ENCODE measurements at places on chromosomes 7 and 10. TPM values are rescaled to one million over a fixed set of nuclear protein-coding genes. Genes with fewer than 3 reads are reported as not detected.

C7orf57 gene
- total RNA-seq: 0.56 TPM

HOXA7 gene
- not detected for total RNA-seq

TAC1 gene
- 3.0 TPM for total RNA-seq

FAM20C gene
- 0.12 TPM for total RNA-seq

ELAPOR2 gene
- total RNA-seq: 9.3 TPM

NKX6-2 gene
- total RNA-seq: not detected

FOXK1 gene
- total RNA-seq: 38.6 TPM

UFSP1 gene
- 0.34 TPM for total RNA-seq

CPVL gene
- total RNA-seq: 0.51 TPM

APBB1IP gene
- 44.1 TPM for total RNA-seq

GRCh38 chr7:27166531-27167505 lies 1.5 kb upstream of the HOXA9 start:
- H3K36me3 ChIP-seq: no peaks in the 10 kb centered on the region
- peaks cover 33% of the 10 kb centered on the region for H3K4me1 ChIP-seq
- peak overlapping the region; percentile 16 for H3K4me3 ChIP-seq
- H3K27ac ChIP-seq: peak overlapping the region; percentile 41

- H3K27ac ChIP-seq: no peak overlapping the region
- no peak overlapping the region for H3K4me3 ChIP-seq
- no peak for DNase-seq
- peaks cover 18% of the 10 kb centered on the region for H3K36me3 ChIP-seq
These were observed 37.6 kb downstream of the AKR1C4 start for GRCh38 chr10:5234106-5234860.

DNA sequence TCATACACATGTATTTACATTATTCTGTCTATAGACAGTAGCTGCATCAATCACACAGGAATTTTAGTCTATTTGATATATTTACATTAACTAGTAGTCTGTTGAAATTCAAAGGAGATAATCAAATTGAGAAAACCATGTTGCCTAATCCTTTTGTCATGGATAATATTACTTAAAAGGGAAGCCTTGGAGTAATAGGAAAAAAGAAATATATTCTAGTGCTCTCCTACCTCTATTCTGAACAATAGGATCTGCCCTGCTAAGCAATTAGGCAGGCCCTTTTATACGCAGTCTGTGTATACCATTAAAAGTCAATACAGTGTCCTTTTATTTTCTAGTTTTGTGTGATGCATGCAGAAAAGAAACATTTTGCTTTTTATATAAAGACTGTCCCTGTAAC lies 24.5 kb downstream of the UMAD1 start:
- H3K4me1 ChIP-seq: peaks cover 24% of the 10 kb centered on the region
- H3K27ac ChIP-seq: no peak overlapping the region
- H3K36me3 ChIP-seq: peaks cover 13% of the 10 kb centered on the region
- no peak overlapping the region for H3K4me3 ChIP-seq
- no peaks in the 10 kb centered on the region for H3K27me3 ChIP-seq

DNA sequence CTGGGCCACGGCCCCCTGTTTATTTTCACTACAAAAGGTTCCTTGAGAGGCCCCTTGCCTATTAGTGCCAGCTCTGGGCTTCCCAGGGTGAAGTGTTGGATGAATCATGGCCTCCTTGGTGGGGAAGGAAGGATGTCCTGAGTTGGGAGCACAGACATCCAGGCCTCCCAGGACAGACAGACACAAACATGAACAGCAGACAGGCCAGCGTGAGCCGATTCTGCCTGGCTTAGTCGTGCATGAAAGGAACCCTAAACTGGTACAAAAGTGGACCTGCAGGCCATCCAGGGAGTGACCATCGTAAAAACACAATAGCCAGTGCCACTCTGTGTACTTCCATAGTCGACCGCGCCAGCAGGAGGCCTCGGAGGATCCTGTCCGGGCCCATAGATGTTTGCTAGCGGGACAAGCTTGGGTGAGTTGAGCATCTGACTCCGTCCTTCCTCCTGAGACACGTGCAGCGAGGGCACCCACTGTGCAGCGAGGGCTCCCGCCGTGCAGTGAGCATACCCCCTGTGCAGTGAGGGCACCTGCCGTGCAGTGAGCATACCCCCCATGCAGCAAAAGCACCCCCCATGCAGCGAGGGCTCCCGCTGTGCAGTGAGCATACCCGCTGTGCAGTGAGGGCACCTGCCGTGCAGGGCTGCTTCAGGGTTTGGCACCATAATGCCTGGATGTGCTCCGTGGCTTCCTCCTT lies 51.3 kb upstream of the PRKAR1B start:
- H3K27ac ChIP-seq: no peak overlapping the region
- no peaks in the 10 kb centered on the region for H3K4me1 ChIP-seq
- DNase-seq: no peak
- no peaks in the 10 kb centered on the region for H3K27me3 ChIP-seq
- H3K36me3 ChIP-seq: peaks cover 6% of the 10 kb centered on the region
- H3K4me3 ChIP-seq: no peak overlapping the region

DNA sequence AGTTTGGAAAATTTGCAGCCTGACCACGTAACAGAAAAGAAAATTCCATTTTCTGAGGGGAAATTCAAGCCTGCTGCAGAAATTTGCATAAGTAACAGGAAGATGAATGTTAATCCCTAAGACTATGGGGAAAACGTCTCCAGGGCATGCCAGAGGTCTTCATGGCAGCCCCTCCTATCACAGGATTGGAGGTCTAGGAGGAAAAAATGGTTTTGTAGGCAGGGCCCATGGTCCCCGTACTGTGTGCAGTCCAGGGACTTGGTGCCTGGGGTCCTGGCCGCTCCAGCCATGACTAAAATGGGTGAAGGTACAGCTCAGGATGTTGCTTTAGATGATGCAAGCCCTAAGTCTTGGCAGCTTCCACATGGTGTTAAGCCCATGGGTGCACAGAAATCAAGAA lies 437.3 kb upstream of the SEMA3A start:
- no peaks in the 10 kb centered on the region for H3K36me3 ChIP-seq
- no peaks in the 10 kb centered on the region for H3K27me3 ChIP-seq
- no peak for DNase-seq
- no peak overlapping the region for H3K4me3 ChIP-seq

DNA sequence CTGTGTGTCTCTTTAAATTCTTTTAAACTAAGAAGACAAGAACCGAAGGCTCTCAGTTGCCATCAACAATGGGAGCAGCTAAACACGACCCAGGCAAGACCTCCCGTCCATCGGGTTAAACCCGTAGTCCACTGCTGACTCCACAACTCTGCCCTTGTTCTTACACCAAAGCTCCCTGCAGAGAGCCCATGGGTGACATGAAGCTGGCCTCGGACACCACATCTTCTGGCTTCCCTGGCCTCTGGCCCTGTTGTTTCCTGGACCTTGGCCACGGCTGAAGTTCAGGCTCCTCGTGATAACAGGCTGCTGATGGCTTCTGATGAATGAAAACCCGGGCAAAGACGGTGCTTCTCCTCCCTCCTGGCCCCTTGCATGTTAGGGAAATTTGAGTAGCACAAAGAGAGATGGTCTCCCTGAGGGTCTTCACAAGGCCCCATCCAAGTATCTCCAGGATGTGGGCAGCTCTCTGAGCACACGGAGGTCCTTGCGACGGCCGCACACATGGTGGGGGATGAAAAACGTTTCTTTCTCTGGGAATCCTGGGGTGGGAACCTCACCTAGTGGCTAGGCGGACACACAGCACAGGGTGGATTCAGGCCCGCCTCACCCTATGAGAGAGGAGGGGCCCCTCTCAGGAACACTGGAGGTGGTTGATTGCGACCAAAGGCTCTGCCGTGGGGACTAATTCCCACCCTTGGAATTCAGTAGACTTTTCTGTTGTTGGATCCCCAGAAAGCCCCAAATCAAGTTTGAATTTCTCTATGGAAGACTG lies 271.1 kb downstream of the ADARB2 start:
- H3K36me3 ChIP-seq: no peaks in the 10 kb centered on the region
- no peaks in the 10 kb centered on the region for H3K4me1 ChIP-seq
- DNase-seq: no peak
- peaks cover 13% of the 10 kb centered on the region for H3K27me3 ChIP-seq
- no peak overlapping the region for H3K4me3 ChIP-seq

DNA sequence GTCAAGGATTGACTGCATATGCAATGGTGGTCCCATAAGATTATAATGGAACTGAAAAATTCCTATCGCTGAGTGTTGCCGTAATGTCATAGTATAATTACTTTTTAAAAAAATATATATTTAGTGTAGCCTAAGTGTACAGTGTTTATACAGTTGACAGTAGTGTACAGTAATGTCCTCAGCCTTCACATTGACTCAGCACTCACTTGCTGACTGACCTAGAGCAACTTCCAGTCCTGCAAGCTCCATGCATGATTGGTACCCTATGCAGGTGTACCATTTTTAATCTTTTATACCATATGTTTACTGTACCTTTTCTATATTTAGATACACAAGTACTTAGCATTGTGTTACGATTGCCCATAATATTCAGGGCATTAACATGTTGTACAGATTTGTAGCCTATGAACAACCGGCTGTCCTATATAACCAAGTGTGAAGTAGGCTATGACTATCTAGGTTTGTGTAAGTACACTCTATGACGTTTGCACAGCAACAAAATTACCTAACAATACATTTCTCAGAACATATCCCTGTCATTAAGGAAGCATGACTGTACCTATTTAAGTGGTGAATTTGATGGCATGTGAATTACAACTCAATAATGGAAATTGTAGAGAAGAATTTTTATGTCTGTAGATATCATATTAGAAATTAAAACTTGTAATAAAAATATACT lies 40.9 kb downstream of the CCNY start:
- H3K36me3 ChIP-seq: no peaks in the 10 kb centered on the region
- DNase-seq: no peak
- peak overlapping the region; percentile 11 for H3K4me3 ChIP-seq
- no peaks in the 10 kb centered on the region for H3K27me3 ChIP-seq

DNA sequence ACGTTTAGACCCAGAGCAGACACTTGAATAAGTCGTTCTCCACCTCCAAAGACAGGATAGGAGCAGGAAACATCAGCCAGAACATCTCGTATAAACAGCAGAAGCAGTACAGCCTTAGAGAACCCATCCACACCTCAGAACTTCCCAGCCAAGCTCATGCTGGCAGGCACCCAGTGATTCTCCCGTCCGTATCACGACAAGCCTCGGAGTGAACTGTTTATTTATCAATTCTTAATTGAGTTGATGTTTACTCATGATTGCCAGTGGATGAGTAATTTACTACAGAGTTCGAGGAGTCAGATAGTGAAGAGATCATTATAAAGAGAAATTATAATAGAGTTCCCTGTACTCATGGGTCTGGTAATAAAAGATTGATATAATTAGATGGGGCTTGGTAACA lies 811.5 kb downstream of the LRMDA start:
- H3K27ac ChIP-seq: no peak overlapping the region
- H3K27me3 ChIP-seq: no peaks in the 10 kb centered on the region
- H3K36me3 ChIP-seq: no peaks in the 10 kb centered on the region
- H3K4me3 ChIP-seq: no peak overlapping the region
- no peaks in the 10 kb centered on the region for H3K4me1 ChIP-seq
- DNase-seq: no peak

DNA sequence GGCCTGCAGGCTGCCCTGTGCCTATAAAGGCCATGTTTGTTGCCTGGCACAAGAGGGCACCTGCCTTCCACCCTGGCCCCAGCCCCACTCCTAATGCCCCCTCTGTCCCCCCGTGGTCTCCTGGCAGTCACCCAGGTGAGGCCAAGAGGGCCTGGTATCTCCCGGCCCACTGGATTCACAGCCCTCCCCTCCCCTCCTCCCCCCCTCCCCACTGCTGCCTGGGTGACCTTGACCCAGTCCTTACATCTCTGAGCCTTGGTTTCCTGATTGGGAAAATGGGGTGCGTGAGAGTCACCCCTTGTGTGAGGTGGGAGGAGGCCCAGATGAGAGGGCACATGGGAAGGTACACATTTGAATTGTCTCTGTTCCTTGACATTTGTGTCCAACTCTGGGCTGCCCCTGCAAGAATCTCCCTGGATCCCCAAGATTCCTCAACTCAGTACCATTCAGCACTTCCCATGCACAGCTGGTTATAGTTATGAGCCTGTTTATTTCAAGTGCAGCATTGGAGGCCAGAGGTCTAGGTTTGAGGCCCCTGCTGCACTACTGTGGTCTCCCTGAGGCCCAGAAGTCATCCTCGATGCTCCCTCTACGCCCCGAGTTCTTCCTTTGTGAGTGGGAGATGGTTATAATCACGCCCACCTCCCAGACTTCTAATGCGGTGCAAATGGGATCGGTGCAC lies 58.9 kb downstream of the TMEM270 start:
- H3K27me3 ChIP-seq: no peaks in the 10 kb centered on the region
- H3K4me3 ChIP-seq: no peak overlapping the region
- no peak overlapping the region for H3K27ac ChIP-seq
- no peaks in the 10 kb centered on the region for H3K36me3 ChIP-seq
- no peak for DNase-seq

DNA sequence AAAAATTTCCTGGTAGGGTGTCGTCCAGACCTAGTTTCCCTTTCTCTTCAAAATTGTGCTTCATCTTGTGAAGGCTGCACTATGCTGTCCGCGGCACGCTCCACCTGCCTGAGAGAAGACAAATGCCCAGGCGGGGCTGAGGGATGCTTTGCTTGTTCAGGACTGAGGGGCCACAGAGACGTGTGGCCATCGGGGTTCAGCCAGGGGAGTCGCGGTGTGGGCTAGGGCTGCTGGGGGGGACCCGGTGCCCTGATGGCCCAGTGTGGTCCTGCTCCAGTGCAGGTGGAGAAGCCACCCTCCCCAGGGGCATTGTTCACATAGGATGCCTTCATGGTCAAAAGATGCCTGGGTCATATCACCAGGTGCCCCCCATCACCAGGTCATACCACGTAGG lies 107.8 kb upstream of the SHH start:
- H3K36me3 ChIP-seq: no peaks in the 10 kb centered on the region
- DNase-seq: no peak
- no peak overlapping the region for H3K27ac ChIP-seq

DNA sequence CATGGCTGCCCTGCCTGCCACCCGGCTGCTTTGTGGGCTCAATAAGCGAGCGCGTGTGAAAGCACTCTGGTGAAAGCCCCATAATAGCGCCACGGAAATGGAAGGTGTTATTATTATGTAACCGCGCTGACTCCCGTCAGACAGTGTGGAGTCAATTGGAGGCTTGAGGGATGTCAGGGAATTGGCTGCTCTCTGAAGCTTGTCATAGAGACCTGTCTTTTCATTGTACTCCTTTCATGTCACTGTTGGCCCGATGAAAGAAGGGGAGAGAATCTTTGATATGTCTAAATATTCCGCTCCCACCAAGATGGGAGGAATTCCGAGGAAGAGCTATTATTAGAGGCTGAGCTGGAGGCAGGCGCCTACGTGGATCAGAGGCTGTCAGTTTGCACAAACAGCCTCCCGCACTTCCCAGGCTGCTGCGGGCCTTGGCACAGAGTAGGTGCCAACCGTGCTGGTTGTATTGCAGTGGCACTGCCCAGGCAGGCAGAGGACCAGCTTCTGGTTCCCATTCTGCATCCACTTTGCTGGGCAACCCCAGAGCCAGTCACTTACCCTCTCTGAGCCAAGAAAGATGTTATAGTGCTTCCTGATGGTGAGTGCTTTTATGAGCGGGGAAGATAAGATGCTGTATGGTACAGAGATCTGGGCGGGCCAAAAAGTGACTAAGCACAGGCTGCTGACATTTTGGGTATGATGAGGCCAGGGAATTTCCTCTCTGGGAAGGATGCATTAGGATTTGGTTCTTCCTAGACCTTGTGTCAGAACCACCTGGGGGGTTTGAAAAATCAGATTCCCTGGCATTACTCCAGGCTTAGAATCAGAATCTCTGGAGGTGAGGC lies 151.4 kb downstream of the RPS24 start:
- no peak overlapping the region for H3K27ac ChIP-seq
- H3K4me3 ChIP-seq: no peak overlapping the region
- no peaks in the 10 kb centered on the region for H3K36me3 ChIP-seq
- H3K27me3 ChIP-seq: no peaks in the 10 kb centered on the region

All from activated T-cell treated with anti-CD3 and anti-CD28 coated beads, Interleukin-2, amount 50 U/mL, for 72 hours (primary cell).